ENCODE measurements at places on chromosomes 7 and 10.

DNA sequence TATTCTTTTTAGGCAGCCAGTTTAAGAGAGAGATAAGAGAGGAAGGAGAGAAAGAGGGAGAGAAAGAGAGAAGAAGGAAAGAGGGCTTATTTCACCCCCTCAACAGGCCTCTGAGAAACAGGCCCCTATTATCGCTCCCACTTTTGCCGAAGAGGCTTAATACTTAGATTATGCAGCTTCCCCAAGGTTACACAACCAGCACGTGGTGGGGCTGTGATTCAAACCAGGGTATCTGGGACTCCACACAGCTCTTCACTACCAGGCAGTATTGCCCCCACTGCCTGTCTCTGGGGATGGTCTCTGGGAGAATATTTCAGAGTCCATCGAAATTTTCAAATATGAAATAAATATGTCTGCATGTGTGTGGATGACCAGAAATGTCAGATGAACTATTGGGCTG lies 3.0 kb downstream of the GIMAP1 start:
- DNase-seq = no peak

- no peak for DNase-seq
Observed at GRCh38 chr7:155303039-155303593, 5.4 kb downstream of the INSIG1 start.

DNA sequence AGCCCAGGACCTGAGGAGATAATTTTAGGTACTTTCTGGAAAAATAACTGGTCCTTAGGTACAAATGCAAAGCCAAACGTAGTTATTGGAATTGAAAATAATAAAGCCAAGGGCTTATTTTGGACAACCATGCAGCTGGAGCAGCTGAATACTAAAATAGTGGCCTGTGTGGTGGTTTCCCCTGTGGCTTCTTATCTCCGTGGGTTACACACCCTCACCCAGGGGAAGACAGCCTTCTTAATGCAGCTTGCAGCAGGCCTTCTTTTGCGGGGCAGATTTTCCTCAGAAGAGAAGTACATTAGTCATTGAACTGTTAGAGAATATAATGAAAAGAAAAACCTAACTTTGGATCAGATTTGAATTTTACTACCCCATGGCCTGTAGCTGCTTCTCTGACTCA lies 133.5 kb downstream of the ST7 start:
- DNase-seq = no peak

DNA sequence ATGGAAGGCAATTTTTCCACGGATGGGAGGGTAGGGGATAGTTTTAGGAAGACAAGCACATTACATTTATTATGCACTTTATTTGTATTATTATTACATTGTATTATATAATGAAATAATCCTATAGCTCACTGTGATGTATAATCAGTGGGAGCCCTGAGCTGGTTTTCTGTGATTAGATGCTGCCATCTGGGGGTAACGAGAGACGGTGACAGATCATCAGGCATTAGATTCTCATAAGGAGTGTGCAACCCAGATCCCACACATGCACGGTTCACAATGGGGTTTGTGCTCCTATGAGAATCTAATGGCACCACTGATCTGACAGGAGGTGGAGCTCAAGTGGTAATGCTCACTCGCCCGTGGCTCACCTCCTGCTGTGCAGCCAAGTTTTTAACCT lies 103.9 kb upstream of the STK17A start:
- no peak for DNase-seq

DNA sequence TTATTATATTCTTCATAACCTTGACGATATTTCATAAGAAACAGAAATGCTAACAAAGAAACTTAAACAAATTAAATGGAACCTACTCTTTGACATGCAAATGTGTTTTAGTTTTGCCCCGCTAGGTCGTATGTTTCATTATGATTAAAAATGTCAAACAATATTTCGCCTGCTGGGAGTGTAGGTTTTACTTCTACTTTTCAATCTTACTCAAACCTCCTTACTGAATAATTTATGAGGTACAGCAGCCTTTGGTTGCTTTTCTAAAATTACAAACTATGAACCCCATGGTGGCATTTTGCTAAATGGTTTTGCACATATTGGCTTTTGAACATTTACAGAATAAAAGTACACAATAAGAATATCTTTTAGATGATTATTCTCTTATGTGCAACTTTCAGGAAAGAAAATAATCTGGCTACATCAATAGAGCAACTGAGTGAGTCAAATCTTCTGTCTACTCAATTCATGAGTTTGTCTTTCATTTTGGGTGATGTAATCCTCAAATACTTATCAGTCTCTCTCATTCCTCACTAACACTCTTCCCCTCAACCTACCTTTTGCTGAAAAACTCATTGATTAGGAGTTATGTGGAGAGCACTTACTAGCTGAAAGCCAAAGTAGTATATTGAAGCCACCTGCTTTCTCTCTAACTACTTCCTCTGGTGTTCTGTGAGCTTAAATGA lies 1226.4 kb downstream of the XPNPEP1 start:
- no peak for DNase-seq

Data from T-helper 9 cell (primary cell).